ENCODE measurements at places on chromosomes 16 and 17.
A peak's percentile ranks its signal among the peaks of the same experiment; 100 is the strongest.

- DNase-seq, result no peak
Measured at GRCh38 chr17:46035112-46035818, 36.2 kb downstream of the STH start.

DNA sequence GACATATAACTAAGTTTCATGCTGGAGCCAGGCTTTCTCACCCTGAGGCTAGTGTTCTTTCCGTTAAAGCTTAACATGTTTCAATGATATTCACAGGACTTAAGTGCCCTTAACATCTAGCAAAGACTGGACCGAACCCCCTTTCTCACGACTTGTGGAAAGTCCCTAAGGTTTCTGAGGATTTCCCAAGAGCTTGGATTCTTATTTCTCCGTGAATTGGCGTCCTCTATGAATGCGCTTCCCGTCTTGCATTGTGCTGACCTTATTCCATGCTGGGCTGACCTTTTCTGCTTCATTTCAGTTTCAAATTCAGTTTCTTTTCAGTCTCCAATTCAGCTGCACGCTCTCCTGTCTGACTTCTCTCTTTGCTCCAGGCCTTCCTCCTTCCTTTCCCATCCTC is 206.4 kb downstream of the HS3ST3A1 start:
- no peak for DNase-seq

- no peak for DNase-seq
Measured at GRCh38 chr17:60442271-60443173, 20.2 kb downstream of the CHCT1 start.

GRCh38 chr17:2237950-2238349 is 65.6 kb downstream of the SMG6 start:
- DNase-seq, result no peak

- DNase-seq, result no peak
Measured at GRCh38 chr17:60141111-60142018, 8.4 kb upstream of the CA4 start.

DNA sequence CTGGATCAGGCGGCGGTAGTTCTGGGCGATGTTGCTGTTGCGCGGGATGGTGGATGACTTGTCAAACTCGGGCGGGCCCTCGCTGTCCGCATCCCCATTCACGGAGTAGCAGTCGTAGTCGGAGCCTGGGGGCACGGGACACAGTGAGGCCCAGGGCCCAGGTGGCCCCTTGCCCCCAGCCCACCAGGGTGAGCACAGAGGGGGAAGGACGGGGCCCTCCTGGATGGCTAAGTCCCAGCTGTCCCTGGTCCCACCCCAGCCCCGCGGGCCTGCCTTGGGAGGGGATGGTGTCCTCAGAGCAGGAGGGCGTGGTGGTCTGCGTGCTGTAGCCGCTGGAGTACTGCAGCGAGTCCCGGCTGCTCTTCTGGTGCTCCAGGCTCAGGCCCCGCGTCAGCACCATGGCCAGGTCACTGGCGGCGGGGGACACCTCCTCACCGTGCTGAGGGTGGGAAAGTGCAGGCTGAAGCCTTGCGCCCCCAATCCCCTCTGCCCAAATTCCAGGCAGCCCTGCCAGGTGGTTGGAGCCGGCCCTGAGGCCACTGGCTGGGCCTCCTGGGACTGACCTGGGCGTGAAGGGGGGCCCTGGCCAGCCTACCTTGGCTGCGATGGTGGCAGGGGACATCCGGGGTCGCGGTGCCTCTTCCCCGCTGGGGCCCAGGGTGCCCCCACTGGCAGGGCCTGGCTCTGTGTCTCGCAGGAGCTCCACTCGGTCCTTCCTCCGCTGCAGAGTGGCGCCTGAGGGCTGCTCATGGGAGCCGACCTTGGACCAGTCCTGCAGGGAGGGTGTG is 18.2 kb downstream of the IL34 start:
- DNase-seq, result no peak

GRCh38 chr16:82082543-82083244 is 47.6 kb downstream of the HSD17B2 start:
- no peak for DNase-seq

GRCh38 chr17:8572764-8573163 is 57.8 kb downstream of the MYH10 start:
- DNase-seq, result no peak

DNA sequence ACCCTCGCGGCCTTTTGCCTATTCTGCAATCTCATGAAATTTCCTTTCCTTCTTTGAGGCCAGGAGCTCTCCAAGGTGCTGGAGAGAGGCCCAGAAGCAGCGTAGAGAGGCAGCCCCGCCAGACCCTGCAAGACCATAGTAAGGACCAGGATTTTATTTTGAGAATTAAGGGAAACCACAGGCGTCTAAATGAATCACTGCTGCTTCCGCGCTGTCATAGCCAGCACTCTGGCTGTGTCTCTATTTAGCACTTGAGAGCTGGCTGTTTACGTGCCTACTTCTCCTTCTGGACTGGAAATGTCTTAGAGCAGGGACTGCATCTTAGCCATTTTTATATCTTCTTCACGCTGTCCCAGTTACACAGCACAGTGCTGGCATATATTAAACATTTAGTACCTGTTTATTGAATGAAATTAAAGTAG is 37.6 kb upstream of the PIRT start:
- DNase-seq, result no peak

GRCh38 chr17:72421128-72422092 is 300.6 kb downstream of the SOX9 start:
- no peak for DNase-seq

DNA sequence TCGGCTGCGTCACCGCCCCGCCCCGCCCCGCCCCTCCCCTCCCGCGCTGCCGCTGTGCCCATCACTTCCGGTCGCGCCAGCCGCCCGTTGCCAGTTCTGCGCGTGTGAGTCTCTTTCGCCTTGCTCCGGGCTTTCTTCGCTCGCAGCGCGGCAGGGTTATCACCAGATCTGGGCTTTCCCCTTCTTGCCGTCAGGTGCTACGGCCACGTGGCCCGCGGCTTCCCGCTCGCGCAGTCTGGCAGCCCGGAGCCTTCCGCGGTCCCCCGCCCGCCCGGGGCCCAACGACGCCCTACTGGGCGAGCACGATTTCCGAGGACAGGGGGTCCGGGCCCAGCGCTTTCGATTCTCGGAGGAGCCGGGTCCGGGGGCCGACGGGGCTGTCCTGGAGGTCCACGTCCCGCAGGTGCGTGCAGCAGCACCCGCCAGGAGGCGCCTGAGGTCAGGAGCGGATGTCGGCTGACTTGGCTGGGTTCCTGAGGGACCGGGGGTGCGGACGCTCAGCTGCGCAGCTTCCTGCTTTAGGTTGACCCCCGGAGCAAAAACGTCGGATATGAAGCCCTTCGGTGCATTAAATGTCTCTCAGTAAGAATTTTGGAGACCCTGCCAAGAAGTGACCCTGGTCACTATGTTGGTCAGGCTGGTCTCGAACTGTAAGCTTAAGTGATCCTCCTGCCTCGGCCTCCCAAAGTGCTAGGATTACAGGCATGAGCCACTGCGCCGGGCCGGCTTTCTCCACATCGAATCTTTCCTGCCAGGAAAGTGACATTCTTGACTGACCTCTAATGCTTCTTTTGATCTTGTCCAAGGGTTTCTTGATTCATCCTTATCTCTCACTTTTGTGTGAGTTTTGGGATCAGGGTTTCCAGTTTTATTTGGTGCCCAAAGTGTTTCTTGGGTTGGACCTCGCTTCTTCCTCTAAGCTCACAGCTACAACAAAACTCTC is at the start of gene METTL23:
Gene METTL23 (plus strand): TSS at position 64 of the 943 bp plus-strand sequence. CDS start 2,872 bp downstream, outside the sequence.
- peak; percentile 84 for DNase-seq

- no peak for DNase-seq
Measured at GRCh38 chr16:58661199-58661830, 23.3 kb downstream of the SLC38A7 start.

- DNase-seq, result no peak
Measured at GRCh38 chr17:39271546-39271945, 45.8 kb upstream of the STAC2 start.

- DNase-seq, result peak; percentile 23
Measured at GRCh38 chr17:43768382-43768781, 9.8 kb upstream of the SOST start.

GRCh38 chr17:15654886-15655561 is 29.1 kb downstream of the TRIM16 start:
- no peak for DNase-seq

- no peak for DNase-seq
Measured at GRCh38 chr17:14590459-14591250, 289.8 kb downstream of the HS3ST3B1 start.

GRCh38 chr17:82222816-82223215 is 6.0 kb upstream of the SLC16A3 start:
- no peak for DNase-seq

DNA sequence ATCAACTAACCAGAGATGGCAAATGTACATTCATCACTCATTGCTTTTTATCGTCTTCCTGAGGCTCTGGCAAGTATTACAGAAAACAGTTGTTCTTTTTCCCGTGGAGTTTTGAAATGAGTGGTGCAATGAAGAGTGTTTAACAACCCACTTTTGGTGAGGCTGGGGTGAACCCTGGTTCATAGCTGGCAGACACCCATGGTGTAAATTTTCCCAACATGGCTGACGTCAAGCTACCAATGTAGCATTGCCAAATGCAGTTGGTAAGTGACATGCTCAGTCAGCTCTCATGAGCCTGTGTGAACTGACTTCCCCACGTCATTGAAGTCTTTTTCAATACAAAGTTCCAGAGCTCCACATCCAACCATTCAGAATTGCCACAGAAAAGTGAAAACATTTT is 386.2 kb downstream of the TMEM114 start:
- DNase-seq, result no peak

GRCh38 chr17:4248504-4249277 is 15.1 kb downstream of the ANKFY1 start:
- DNase-seq, result no peak

GRCh38 chr17:61551255-61551742 is 39.7 kb downstream of the NACA2 start:
- no peak for DNase-seq

GRCh38 chr16:78987666-78988065 is 612.9 kb downstream of the MAF start:
- DNase-seq, result no peak

GRCh38 chr17:77478281-77478680 is 337.5 kb downstream of the SEC14L1 start:
- DNase-seq, result no peak

GRCh38 chr16:86181526-86181925 is 282.6 kb downstream of the IRF8 start:
- DNase-seq, result no peak

DNA sequence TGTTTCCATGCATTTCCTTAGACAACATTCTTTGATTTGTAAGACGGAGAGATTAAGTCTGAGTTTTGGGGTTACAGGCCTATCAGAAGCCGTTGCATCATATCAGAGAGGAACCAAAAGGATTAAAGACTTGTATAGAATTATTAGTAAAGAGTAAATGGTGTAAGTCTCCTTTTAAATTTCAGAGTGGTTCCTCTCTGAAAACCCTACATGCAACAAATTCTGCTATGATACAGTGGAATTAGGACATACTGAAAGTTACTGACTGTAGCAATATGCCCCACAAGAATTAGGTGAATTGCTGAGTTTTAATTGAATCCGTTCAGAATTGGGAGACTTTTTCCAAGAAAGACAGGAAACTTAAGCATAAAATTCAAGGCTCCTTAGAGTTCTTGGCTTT is 221.6 kb downstream of the FTO start:
- no peak for DNase-seq

DNA sequence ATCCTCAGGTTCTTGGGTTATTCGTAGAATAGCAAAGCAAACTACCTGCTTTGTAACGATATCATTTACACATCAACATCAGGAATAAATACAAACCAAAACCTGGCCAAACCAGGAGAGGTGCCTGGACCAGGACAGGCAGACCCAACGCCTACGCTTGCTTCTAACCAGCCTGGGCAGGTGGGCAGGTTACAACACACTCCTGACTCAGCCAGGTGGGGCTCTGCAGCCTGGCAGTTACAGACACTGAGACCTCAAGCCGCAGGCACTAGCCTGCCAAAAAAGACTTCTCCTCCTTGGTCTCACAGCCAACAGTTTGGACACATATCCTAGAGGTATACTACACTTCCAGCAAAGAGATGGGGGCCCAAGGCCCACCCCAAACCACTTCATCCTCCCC is 14.0 kb downstream of the ANKRD11 start:
- no peak for DNase-seq

DNA sequence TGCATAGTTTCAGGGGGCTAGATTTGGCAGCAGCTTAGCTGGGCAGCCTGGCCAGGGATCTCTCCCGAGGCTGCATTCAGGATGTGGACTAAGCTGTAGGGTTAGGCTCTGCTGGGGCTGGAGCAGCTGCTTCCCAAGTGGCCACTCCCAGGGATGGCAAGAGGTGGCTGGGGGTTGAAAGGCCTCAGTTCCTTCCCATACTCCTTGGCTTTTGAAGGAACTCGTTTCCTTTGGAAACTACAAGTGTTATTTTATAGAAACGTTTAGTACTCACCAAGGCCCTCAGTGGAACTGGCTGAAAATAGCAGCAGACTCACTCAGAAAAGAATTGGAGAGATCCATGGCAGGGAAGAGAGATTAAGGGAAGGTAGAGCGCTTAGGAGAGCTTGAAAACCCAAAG is 76.4 kb downstream of the WWP2 start:
- DNase-seq, result no peak

Data from bone marrow (tissue), 2 donors.